ENCODE measurements at places on chromosomes 12 and 14. TPM values are rescaled to one million over a fixed set of nuclear protein-coding genes. Genes with fewer than 3 reads are reported as not detected.

IGFBP6 gene
- total RNA-seq: 1,840 TPM

EGLN3 gene
- total RNA-seq: 0.06 TPM

KTN1 gene
- total RNA-seq: 144 TPM

LRRC10 gene
- not detected for total RNA-seq

CPM gene
- 7.9 TPM for total RNA-seq

TAS2R46 gene
- total RNA-seq: 1.1 TPM

MIP gene
- total RNA-seq: not detected

RIMKLB gene
- total RNA-seq: 42.2 TPM

OR10A7 gene
- not detected for total RNA-seq

C12orf50 gene
- 0.13 TPM for total RNA-seq

PDE3A gene
- total RNA-seq: 102 TPM

NOVA1 gene
- total RNA-seq: 1.8 TPM

CHD8 gene
- total RNA-seq: 51.1 TPM

TRAFD1 gene
- 44.5 TPM for total RNA-seq

TSPAN19 gene
- not detected for total RNA-seq

STYK1 gene
- 0.40 TPM for total RNA-seq

LRP1 gene
- total RNA-seq: 490 TPM

POTEG gene
- not detected for total RNA-seq

KRT75 gene
- not detected for total RNA-seq

DTX1 gene
- total RNA-seq: not detected

A2ML1 gene
- total RNA-seq: not detected

CEP170B gene
- total RNA-seq: 14.9 TPM

CLEC6A gene
- total RNA-seq: not detected

ANO4 gene
- not detected for total RNA-seq

MMP17 gene
- total RNA-seq: 4.2 TPM

AKAP3 gene
- total RNA-seq: 1.3 TPM

NUAK1 gene
- 3.2 TPM for total RNA-seq

LRRIQ1 gene
- not detected for total RNA-seq

CLEC2A gene
- total RNA-seq: not detected

CIROP gene
- total RNA-seq: 0.06 TPM

CORO1C gene
- total RNA-seq: 331 TPM

TMEM120B gene
- 5.9 TPM for total RNA-seq

MAP3K9 gene
- under 0.01 TPM for total RNA-seq

NPAS3 gene
- total RNA-seq: under 0.01 TPM

GPX2 gene
- 0.12 TPM for total RNA-seq

HCAR1 gene
- 0.37 TPM for total RNA-seq

IL31 gene
- total RNA-seq: not detected

All from aortic smooth muscle cell (primary cell).